ENCODE measurements at places on chromosomes 16 and 17. TPM values are rescaled to one million over a fixed set of nuclear protein-coding genes. Genes with fewer than 3 reads are reported as not detected.

GRCh38 chr17:1005361-1005946 lies 8.5 kb downstream of the TIMM22 start:
- no peak for DNase-seq

DNA sequence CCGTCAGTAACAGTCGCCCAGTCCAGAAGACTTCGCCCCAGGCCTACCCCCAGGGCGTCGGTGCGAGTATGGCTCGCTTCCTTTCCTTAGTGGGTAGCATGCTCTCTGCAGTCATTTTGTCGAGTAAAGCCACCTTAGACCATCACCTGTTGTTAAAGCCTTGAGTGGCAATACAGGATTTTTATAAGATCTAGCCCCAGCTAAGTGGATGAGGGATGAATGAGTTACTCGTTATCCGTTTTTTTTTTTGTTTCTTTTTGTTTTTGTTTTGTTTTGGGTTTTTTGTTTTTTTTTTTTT lies 322 bp upstream of the KLHL11 start:
- DNase-seq: no peak

GRCh38 chr17:32882029-32882428 lies 5.1 kb upstream of the MYO1D start:
- no peak for DNase-seq

Gene SEPTIN12
- not detected for total RNA-seq
